ENCODE measurements at places on chromosomes 1 and 21.
A peak's percentile ranks its signal among the peaks of the same experiment; 100 is the strongest.

DNA sequence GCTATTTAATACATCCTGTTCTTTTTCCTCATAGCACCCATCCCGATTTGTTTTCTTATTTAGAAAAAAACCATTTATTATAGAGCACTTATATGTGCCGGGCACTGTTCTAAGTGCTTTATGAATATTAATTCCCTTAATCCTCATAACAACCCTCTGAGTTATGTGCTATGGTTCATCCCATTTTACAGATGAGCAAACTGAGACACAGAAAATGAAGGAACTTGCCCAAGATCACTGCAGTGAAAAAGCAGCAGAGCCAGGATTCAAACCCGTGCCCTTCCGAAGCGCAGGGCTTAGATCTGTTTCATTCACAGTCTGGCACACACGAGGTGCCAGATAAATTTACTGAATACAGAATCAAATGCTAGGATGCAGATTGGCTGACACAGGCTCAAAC, 85.1 kb upstream of the ZC3H12A start:
- DNase-seq: no peak

DNA sequence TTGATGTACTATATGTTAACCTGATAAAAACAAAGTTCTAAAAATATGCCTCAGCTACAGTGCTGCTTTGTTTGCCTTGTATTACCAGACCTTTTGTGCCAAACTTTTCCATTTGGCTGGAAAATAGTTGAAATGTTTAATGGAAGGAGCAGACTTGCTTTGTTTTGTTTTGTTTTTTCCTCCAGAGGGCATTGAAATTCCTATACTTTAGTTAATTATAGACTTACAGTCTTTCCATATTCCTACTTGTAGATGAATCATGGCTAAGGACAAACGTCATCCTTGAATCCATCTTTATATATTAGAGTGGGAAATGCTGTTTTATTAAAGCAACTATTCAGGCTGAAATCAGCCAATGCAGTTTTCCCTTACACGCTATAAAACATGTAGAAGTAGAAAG, 6.7 kb downstream of the CAP1 start:
- no peak for DNase-seq

DNA sequence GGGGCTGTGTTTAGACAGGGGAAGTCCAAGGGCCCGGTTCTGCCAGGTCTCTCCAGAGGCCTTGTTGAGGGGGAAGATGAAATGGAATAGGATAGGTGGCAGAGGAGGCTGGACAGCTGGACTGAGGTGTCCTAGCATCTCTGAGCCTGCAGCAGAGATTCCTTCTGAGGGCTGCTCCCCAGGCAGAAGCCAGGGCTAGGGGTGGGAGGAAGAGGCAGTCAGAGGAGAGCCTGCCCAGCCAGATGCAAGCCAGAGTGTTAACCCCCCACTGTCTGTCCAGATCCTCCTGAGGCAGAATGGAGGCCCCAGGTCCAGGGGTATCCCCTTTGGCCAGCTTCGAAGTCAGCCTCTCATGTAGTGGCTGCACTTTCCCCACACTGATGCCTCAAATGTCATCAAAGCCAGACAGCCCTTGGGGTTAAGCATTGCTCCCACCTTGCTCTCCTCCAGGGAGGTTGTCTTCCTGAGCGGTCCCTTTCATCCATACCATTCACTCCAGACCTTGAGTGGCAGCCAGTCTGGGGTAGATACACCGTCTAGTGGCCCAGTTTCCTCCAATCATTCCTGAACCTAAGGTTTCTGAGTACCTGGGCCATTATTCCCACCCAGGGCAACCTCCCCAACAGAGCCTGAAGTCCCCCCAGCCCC, 1.7 kb downstream of the CSF1 start:
- DNase-seq: no peak

DNA sequence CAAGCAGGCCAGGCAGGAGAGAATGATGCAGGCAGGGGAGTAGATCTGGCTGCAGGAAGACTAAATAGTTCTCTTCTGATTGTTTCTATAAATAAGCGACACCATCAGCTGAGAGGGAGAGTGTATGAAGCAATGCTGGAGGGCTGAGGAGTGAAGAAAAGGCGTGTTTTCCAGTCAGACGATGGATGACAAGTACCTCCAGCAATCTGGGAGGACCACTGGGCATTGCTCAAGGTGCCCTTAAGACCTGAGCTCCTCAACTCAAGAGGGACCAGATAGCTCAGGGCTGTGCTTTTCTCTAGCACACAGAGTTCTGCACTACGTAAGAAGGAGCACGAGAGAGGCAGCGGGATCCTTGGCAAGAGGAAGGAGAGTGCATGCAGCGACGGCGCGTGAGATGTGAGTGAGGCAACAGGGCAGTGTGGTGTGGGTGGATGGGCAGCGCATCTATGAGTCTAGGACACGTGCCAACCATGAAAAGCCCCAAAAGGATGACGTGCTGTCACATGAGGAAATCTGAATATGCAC, 36.0 kb downstream of the PABPC4 start:
- no peak for DNase-seq

- no peak for DNase-seq
Measured at GRCh38 chr21:44871576-44872269, 1.8 kb downstream of the PTTG1IP start.

DNA sequence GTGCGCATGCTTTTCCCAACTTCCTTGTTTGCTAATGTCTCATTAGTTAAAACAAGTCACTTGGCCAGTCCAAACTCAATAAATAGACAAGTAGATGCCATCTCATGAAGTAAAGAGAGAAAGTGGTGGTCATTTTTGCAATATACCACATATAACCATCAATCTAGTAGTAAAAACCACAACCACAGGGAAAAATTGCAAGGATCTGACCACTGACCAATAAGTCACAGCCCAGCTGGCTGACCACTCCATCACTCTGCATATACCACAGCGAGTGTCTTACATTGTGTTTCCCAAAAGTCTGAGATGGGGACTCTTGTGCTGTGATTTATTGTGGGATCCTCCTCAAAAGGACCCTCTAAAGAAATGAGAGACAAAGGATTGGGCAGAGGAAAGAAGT, 76.0 kb downstream of the FH start:
- DNase-seq: no peak

GRCh38 chr1:89487972-89488371, 36.7 kb upstream of the LRRC8B start:
- no peak for DNase-seq

DNA sequence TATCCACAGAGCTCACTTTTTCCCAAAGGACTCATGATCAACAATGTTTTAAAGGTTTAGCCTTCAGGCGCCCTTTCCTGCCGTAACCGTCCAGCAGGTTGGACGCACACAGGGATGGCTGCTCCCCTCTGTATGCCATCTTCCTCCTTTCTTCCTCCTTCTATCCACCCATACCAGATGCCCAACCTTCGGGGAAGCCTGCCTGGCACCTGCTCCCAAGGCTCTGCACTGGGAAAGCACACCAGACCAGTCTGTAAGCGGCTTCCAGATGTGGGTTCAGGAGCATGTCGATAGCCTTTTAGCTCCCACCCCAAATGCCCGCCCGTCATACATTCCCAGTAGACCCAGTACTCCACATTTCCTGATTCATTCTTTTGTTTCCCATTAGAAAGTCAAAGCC, 52.9 kb downstream of the STUM start:
- DNase-seq: no peak

DNA sequence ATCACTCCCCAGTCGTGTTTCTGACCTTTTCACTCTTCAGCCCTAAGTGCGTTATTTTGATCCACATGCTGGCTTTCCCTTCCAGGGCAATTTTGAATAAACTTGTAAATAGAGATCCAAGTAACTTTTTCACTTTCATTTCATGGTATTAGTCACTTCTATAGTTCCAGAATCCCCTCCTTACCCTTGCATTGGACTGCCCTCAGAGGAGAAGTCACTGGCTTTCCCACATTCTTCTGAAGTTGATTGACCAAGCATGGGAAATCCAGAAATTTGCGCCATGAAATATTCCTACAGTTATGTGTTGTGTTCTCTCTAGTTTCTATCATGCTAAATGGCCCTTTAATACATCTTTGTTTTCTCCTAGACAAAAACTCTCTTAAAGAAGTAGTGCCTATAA, 177.3 kb upstream of the GORAB start:
- no peak for DNase-seq

DNA sequence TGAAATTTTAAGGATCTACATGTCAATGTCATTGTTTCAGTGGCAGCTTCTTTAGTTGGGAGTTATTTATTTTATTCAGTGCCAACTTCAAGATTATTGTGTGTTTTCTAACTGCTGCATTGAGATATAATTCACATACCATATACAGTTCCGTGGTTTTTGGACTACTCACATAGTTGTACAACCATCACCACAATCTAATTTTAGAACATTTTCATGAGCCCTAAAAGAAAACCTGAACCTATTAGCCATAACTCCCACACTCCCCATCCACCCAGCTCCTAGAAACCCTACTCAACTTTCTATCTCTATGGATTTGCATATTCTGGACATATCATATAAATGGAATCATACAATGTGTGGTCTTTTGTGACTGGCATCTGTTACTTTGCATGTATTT, 220.0 kb downstream of the LRRC40 start:
- no peak for DNase-seq

GRCh38 chr1:50971748-50972305, 1.8 kb downstream of the CDKN2C start:
- no peak for DNase-seq

DNA sequence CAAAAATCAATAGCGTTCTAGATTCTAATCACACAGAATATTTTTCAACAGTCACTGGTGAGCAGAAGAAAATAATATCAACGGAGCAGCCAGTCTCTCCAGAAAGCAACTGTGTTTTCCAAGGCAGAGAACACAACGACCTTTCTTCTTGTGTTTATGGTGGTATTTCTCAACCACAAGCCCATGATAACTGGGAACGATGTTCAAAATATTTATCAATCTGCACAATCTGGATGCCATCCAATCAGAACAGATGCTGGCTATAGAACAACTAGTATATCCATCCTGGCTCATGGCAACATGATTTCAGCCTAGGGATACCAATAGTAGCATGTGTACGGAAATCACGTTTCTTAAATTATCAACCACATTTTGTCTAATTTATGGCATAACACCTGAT, 162.7 kb upstream of the RUNX1 start:
- DNase-seq: no peak

- no peak for DNase-seq
Measured at GRCh38 chr1:181412746-181413145, 70.6 kb upstream of the CACNA1E start.

DNA sequence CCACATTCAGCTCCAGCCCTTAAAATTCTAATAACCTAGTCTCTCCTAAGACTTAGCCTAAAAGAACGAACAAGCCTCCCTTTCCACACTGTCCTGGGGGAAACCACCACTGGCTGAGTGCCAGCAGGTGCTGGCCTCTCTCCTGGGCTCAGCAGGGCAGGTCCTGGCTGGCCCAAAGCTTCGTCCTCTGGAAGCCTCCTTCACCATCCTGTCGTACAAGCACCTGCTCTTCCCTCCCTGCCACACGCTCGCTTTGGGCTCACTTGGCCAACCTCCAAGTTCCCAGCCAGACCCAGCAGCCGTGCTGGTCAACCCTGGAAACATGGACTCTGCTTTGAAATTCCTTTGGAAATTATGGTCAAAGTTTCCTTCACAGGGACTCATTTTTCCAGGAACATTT, 58.2 kb upstream of the SLC25A33 start:
- DNase-seq: no peak

GRCh38 chr1:170749959-170750358, 86.0 kb downstream of the PRRX1 start:
- no peak for DNase-seq

DNA sequence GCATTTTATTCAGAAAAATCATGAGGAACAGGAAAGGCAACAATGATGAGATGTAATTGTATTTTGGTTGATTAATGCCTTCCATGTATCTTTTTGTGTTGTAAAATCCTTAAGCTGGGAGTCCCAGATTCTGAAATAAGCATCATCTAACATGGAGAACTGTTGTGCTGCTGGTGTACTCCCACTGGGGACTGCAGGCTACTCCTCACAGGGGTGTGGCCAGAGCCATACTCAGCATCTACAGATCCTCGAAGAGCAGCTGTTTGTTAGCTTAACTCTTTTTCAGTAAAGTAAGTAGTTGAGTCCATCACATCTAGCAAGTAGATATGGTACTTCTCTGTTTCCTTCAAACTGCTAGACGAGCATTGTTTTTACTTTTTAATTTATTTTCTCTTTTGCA, 358.0 kb downstream of the BRINP3 start:
- no peak for DNase-seq

- no peak for DNase-seq
Measured at GRCh38 chr1:46184920-46185658, 8.8 kb upstream of the P3R3URF start.

- no peak for DNase-seq
Measured at GRCh38 chr1:8147956-8148355, 121.8 kb upstream of the ERRFI1 start.

DNA sequence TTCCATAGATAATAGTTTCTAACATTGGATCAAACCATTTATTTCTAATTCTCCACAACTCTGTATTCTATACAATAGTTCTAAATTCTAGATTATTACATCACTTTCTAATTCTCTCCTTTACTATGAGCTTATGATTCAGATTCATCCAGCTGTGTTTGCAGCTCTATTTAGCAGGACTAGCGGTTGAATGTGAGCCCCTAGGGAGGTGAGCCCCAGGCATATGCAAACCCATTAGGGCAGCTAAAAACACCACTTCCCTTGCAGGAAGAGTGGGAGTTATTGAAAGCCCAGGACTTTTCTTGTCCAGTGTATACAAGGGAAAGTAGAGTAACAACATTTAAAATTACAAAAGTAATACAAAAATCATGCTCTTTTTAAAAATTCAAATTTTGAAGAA, 56.9 kb downstream of the KRTAP19-8 start:
- no peak for DNase-seq

GRCh38 chr21:43921979-43922945, 57.2 kb downstream of the AGPAT3 start:
- DNase-seq: peak; percentile 48

DNA sequence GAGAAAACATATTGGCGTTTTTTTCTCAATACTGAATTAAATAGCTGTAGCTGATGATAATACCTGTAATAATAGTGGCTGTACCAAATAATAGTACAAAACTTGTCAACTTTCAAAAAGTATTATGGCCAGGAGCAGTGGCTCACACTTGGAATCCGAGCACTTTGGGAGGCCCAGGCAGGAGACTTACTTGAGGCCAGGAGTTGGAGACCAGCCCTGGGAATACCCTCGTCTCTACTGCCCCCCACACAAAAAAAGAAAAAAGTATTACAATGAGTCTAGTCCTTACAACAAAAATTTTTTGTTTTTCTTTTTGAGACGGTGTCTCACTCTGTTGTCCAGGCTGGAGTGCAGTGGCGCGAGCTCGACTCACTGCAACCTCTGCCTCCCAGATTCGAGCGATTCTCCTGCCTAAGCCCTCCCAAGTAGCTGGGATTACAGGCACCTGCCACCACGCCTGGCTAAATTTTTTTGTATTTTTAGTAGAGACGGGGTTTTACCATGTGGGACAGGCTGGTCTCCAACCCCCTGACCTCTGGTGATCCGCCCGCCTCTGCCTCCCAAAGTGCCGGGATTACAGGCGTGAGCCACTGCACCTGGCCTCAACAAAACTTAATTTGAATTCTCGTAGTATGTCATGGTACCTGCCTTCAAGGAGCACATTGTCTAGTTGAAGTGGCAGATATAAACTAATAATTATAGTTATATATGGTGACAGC, 1.4 kb downstream of the RBBP4 start:
- no peak for DNase-seq

- DNase-seq: no peak
Measured at GRCh38 chr1:11384170-11384554, 94.8 kb upstream of the DISP3 start.
